ENCODE measurements at places on chromosomes 7 and 10.

GRCh38 chr7:127733986-127734385 is 82.0 kb downstream of the SND1 start:
- no peak overlapping the region for H3K4me3 ChIP-seq
- H3K27me3 ChIP-seq = no peaks in the 10 kb centered on the region
- no peak overlapping the region for H3K27ac ChIP-seq
- peaks cover 39% of the 10 kb centered on the region for H3K36me3 ChIP-seq

DNA sequence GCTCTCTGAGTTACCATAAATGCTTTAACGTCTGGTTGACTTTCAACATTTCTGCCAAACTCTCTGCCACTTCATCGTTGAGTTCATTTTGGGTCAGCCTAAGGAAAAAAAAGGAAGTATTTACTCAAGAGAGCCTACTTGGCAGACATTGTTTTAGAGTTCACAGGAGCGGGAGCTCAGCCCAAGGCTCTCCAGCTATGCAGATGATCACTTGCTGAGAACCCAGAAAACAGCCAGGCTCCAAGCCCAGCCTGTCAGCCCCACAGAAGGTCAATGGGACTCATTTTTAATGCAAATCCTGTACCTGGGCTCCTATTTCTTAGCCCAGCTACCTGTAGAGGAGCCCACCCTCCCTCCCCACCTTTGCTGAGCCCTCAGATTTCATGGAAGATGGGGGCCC is 45.5 kb downstream of the NOD1 start:
- peak; percentile 73 for DNase-seq
- H3K4me1 ChIP-seq = peaks cover 72% of the 10 kb centered on the region
- H3K27ac ChIP-seq = peak overlapping the region; percentile 54
- peak overlapping the region; percentile 18 for H3K4me3 ChIP-seq
- H3K36me3 ChIP-seq = peaks cover 82% of the 10 kb centered on the region

DNA sequence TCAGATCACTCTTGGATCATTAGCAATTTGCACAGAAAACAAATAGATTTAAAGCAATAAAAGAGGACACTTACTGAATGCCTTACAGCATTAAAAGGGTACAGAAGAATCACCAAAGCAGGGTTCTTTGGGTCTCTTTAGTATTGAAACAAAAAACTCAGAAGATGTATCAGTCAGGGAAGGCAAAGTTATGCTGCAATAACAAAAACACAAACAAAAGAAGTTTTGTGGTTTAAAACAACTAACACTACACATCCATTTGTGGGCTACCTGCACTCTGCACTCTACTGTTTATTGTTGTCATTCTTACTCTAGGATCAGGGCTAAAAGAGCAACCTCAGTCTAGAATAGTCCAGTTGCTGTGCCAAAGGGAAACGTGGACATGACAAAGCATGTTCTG is 216.4 kb downstream of the GPAM start:
- H3K36me3 ChIP-seq = no peaks in the 10 kb centered on the region
- no peaks in the 10 kb centered on the region for H3K27me3 ChIP-seq
- H3K27ac ChIP-seq = no peak overlapping the region
- no peak overlapping the region for H3K4me3 ChIP-seq
- H3K4me1 ChIP-seq = no peaks in the 10 kb centered on the region

DNA sequence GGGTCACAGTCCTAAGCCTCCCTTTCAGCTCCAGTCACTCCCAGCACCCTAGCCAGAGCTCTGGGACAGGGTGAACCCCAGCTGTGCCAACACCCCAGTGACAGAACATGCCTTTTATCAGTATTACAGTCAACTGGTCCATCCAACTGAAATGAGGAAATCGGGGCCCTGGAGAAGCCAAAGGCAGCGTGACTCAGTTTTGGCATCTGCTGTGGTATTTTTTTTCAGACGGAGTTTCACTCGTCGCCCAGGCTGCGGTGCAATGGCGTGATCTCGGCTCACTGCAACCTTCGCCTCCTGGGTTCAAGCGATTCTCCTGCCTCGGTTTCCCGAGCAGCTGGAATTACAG is 3.4 kb upstream of the CLDN15 start:
- H3K27ac ChIP-seq = no peak overlapping the region
- DNase-seq = no peak
- peaks cover 73% of the 10 kb centered on the region for H3K4me1 ChIP-seq
- H3K4me3 ChIP-seq = no peak overlapping the region
- no peaks in the 10 kb centered on the region for H3K27me3 ChIP-seq
- H3K36me3 ChIP-seq = peaks cover 59% of the 10 kb centered on the region

- H3K4me3 ChIP-seq = no peak overlapping the region
- no peaks in the 10 kb centered on the region for H3K36me3 ChIP-seq
- no peak overlapping the region for H3K27ac ChIP-seq
- no peaks in the 10 kb centered on the region for H3K27me3 ChIP-seq
- no peaks in the 10 kb centered on the region for H3K4me1 ChIP-seq
Observed at GRCh38 chr7:3980300-3980643, 679.2 kb downstream of the SDK1 start.

DNA sequence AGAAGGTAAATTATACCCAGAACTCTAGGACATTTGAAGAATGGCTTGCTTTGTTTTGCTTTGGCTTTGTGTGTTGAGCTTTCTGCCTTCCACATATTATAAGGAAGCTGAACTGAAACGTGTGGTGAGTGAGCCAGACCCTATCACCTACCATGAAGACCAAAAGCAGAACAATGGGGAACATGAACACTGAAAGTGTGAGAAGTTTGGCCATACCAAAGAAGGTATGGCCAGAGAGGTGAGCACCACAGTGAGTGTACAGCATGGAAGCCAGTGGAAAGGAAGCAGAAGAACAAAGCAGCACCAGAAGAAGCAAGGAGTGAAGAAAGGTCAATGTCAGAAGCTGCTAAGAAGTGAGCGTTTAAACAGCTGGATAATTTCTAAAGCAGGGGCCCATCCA is 59.7 kb upstream of the CCDC71L start:
- peaks cover 30% of the 10 kb centered on the region for H3K4me1 ChIP-seq
- DNase-seq = no peak
- no peak overlapping the region for H3K4me3 ChIP-seq
- H3K27me3 ChIP-seq = no peaks in the 10 kb centered on the region

GRCh38 chr10:19491166-19491565 is 325.1 kb upstream of the PLXDC2 start:
- no peaks in the 10 kb centered on the region for H3K27me3 ChIP-seq
- no peak overlapping the region for H3K4me3 ChIP-seq
- no peaks in the 10 kb centered on the region for H3K36me3 ChIP-seq
- H3K27ac ChIP-seq = no peak overlapping the region
- no peaks in the 10 kb centered on the region for H3K4me1 ChIP-seq

GRCh38 chr10:111872591-111872990 is 311.0 kb downstream of the GPAM start:
- H3K4me3 ChIP-seq = no peak overlapping the region
- H3K27me3 ChIP-seq = no peaks in the 10 kb centered on the region
- DNase-seq = no peak
- no peak overlapping the region for H3K27ac ChIP-seq
- no peaks in the 10 kb centered on the region for H3K4me1 ChIP-seq

- H3K4me1 ChIP-seq = peaks cover 14% of the 10 kb centered on the region
- H3K36me3 ChIP-seq = no peaks in the 10 kb centered on the region
- no peak for DNase-seq
- H3K27ac ChIP-seq = no peak overlapping the region
Observed at GRCh38 chr10:84265418-84265817, 20.6 kb downstream of the RGR start.

- no peak overlapping the region for H3K27ac ChIP-seq
- no peak overlapping the region for H3K4me3 ChIP-seq
- no peak for DNase-seq
- H3K36me3 ChIP-seq = no peaks in the 10 kb centered on the region
- peaks cover 4% of the 10 kb centered on the region for H3K4me1 ChIP-seq
- H3K27me3 ChIP-seq = no peaks in the 10 kb centered on the region
Observed at GRCh38 chr7:15720849-15721471, 34.5 kb upstream of the MEOX2 start.

DNA sequence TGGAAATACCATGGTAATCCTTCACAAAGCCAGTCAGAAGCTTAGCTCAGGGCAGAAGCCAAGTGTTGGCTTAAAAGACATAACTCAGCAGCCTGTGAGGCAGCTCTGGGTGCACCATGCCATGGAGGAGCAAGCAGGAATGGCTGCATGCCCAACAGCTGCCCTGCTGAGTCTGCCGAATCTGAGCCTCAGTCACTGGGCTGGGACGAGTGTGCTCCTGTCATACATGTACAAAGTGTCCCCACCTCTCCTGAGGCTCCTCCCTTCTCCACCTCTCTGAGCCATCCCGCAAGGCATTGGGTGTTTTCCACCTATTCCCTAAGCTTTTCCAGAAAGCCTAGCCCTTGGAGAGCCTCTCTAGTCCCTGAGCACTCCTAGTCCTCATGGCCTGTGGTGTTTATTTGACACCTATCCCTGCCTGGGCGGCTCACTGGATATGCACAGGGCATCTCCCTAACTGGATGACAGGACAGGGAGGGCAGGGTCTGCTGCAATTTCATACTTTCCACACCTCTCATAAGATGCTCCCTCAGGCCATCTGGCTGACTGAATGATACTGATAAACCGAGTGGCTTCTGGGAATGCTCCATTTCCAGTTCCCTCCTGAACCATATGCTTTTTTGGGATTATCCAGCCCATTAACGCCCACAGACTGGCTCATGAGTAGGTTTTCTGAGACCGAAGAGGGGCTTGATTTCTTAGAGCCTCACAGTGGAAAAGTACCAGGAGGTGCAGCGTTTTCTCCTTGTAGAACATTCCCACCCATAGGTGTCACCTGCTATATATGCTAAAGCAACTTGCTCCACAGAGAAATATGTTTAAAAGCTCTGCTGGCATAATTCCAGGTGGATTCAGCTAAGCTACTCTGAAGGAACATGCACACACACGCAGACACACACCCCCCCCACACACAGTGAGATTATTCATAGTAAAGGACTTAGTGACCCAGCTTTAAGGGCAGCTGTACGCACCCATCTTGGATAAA is 199.3 kb downstream of the SNX10 start:
- H3K4me3 ChIP-seq = no peak overlapping the region
- no peaks in the 10 kb centered on the region for H3K36me3 ChIP-seq
- no peaks in the 10 kb centered on the region for H3K27me3 ChIP-seq
- no peaks in the 10 kb centered on the region for H3K4me1 ChIP-seq
- no peak for DNase-seq

DNA sequence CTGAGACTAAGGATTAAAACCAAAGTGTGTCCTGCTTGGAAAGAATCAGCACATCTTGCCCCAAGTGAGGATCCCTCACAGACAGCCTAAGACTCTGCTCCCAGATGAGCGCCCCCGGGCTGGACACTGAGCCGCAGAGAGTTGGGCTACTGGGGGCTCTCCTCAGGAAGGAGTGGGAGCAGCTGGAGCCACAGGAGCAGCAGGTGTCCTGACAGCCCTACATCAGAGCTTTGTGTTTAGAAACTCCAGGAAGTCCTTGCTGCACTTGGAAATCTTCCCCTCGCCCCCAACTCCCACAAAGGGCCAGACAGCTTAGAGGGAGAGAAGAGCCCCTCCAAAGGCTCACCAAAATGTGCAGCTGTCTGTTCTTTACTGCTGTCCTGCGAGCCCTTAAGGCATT is 172.2 kb downstream of the HERPUD2 start:
- no peak overlapping the region for H3K4me3 ChIP-seq
- H3K27ac ChIP-seq = no peak overlapping the region

- H3K27ac ChIP-seq = no peak overlapping the region
- DNase-seq = no peak
- no peaks in the 10 kb centered on the region for H3K27me3 ChIP-seq
- H3K36me3 ChIP-seq = no peaks in the 10 kb centered on the region
- H3K4me3 ChIP-seq = no peak overlapping the region
- no peaks in the 10 kb centered on the region for H3K4me1 ChIP-seq
Observed at GRCh38 chr7:121741896-121742295, 131.1 kb upstream of the PTPRZ1 start.

DNA sequence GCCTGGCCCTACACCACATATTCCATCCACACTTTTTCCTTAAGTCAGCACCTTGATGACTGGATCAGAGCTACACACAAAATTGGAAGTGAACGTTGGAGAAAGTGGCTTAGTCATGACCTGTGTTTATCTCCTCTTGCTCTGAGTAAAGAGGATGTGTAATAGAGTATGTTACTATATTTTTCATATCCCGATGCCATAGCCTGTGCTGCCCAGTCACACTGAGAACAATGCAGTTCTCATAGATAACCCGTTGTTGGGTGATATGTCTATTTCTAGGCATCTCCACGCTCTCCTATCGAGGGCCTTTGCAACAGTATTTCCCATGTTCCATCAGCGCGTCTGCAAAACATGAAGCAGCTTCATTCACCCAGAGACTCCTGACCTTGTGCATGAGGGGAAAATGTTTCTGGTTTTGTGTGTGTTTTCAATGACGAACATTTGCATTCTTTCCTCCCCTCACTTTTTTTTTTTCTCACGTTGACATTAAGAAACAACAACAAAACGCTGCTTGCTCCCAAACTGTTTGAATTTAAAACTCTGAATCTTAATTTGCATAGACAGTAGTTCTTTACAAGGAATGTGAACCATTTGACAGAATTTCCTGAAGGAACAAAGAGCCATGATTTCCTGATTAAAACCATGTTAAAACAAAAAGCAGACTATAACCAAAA is 43.4 kb downstream of the GRK5 start:
- peak overlapping the region; percentile 76 for H3K27ac ChIP-seq
- DNase-seq = no peak
- H3K4me1 ChIP-seq = peaks cover 78% of the 10 kb centered on the region
- no peak overlapping the region for H3K4me3 ChIP-seq
- H3K27me3 ChIP-seq = no peaks in the 10 kb centered on the region
- no peaks in the 10 kb centered on the region for H3K36me3 ChIP-seq

- no peak for DNase-seq
- no peaks in the 10 kb centered on the region for H3K4me1 ChIP-seq
- no peak overlapping the region for H3K4me3 ChIP-seq
- no peak overlapping the region for H3K27ac ChIP-seq
Observed at GRCh38 chr7:84950836-84951235, 236.0 kb downstream of the SEMA3D start.

DNA sequence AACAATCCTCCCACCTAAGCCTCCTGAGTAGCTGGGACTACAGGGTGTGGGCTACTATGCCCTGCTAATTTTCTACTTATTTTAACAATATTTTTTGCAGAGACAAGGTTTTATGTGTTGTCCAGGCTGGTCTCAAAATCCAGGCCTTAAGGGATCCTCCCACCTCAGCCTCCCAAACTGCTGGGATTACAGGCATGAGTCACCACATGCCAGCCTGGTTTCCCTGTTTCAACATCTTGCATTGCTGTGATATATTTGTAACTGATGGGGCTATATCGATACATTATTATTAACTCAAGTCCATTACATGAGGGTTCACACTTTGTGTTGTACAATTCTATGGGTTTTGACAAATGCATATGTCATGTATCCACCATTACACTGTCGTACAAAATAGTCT is 41.9 kb upstream of the OGDHL start:
- no peak for DNase-seq
- H3K27me3 ChIP-seq = no peaks in the 10 kb centered on the region
- no peak overlapping the region for H3K4me3 ChIP-seq
- H3K4me1 ChIP-seq = no peaks in the 10 kb centered on the region

- H3K4me3 ChIP-seq = no peak overlapping the region
- H3K36me3 ChIP-seq = peaks cover 87% of the 10 kb centered on the region
- H3K27me3 ChIP-seq = no peaks in the 10 kb centered on the region
- DNase-seq = no peak
Observed at GRCh38 chr10:119120413-119120867, 16.5 kb downstream of the DENND10 start.

DNA sequence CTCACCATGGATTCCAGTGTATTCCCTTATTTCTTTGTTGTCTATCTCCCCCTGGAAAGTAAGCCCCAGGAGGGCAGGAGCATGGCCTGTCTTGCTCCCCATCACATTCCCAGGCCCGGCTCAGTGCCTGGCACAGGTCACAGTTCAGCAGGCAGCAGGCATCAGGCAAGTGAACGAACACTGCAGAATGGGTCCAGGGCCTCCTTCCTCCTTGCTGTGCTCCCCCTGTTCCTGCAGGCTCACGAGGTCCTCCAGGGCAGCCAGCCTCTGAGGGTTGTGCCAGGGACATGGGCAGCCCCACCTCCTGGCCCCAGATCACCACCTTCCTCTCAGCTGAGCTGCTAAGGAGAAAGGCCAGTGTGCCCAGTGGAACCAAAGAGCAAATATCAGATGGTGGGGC is 41.8 kb downstream of the PDLIM1 start:
- H3K27me3 ChIP-seq = no peaks in the 10 kb centered on the region
- H3K36me3 ChIP-seq = peaks cover 46% of the 10 kb centered on the region
- no peak overlapping the region for H3K27ac ChIP-seq
- H3K4me1 ChIP-seq = peaks cover 40% of the 10 kb centered on the region

Measured in lower lobe of right lung (tissue), 2 donors.